NCI-H460 (cell line): ENCODE measurements at places on chromosomes 5 and 9. TPM values are rescaled to one million over a fixed set of nuclear protein-coding genes. Genes with fewer than 3 reads are reported as not detected.
A peak's percentile ranks its signal among the peaks of the same experiment; 100 is the strongest.

FAM13B gene
- 10.7 and 17.7 TPM in 2 replicates for total RNA-seq

CMYA5 gene
- 0.29 and 0.42 TPM in 2 replicates for total RNA-seq

LRSAM1 gene
- total RNA-seq: 16.1 and 19.0 TPM in 2 replicates

GABRG2 gene
- not detected in 2 replicates for total RNA-seq

KCNN2 gene
- 0.23 TPM in 1 of 2 replicates, not detected in the other for total RNA-seq

CKMT2 gene
- total RNA-seq: not detected in 2 replicates

IFNA21 gene
- not detected in 2 replicates for total RNA-seq

DNA sequence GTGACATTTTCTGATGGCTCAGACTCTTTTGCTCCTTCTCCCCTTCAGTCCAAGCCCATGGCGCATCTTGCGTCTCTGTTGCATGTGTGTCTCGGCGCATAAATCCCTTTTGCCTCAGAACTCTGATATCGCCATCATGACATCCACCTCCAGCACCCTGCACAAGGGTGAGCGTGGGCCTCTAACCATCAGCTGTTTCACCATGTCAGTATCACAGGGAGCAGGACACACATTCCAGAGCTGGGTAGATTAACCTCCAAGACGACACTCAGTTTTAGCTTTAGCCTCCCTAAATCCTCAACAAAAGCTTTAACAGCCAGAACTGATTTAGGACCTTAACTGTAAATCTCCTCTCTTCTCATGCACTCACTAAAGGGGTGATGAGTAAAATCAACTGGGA is 239.0 kb downstream of the EBF1 start:
- DNase-seq: no peak

- no peak for DNase-seq
These were observed 36.7 kb downstream of the ABLIM3 start for GRCh38 chr5:149177911-149178565.

DNA sequence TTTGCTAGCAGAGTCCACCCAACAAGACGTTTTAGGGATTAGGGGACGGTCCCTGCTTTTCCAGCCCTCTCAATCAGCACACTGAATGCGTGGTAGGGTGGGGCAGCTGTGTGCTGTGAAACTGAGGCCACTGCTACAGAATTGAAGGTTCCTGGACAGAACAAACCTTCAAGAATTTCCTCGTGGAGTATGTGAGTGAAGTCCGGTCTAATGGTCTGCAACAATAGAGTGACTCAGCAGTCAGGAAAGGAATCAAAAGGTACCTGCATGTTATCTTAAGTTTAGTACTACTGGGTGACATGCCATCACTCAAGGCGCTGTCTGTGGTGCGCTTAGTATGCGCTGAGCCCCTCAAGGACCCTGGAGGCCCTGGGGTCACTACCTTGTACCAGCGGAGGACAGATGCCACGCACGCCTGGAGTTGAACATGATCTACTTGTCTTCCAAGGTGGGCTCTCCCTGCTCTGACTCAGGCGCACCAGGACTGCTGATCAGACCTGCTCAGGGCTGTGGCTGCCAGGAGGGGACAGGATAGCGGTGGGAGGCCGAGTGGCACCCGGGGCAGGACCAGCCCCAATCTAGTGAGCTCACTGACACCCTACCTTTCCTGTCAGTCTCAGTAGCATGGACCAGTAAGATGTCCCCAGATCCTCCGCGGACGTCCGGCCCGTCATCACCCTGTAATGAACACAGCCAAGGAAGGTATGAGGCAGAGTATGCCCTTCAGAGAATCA is 50.5 kb downstream of the PRRT1B start:
- DNase-seq: no peak

- no peak for DNase-seq
These were observed 1428.2 kb downstream of the CDH12 start for GRCh38 chr5:21424907-21425306.

DNA sequence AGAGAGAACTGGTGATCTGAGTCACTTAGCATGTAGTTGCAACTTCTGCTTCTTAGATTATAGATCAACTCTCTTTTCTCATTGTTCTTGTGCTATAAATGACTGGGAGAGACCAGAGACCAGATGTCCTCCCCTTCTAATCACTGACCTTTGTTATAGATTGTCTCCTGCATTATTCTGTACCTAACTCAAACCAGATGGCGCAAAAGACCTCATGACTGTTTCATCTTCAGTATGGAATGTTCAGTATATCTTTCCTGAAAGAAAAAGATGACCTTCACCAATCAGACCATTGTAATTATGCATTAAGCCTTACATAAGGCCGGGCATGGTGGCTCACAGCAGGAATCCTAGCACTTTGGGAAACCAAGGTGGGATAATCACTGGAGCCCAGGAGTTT is 30.5 kb upstream of the ADAM19 start:
- no peak for DNase-seq

DNA sequence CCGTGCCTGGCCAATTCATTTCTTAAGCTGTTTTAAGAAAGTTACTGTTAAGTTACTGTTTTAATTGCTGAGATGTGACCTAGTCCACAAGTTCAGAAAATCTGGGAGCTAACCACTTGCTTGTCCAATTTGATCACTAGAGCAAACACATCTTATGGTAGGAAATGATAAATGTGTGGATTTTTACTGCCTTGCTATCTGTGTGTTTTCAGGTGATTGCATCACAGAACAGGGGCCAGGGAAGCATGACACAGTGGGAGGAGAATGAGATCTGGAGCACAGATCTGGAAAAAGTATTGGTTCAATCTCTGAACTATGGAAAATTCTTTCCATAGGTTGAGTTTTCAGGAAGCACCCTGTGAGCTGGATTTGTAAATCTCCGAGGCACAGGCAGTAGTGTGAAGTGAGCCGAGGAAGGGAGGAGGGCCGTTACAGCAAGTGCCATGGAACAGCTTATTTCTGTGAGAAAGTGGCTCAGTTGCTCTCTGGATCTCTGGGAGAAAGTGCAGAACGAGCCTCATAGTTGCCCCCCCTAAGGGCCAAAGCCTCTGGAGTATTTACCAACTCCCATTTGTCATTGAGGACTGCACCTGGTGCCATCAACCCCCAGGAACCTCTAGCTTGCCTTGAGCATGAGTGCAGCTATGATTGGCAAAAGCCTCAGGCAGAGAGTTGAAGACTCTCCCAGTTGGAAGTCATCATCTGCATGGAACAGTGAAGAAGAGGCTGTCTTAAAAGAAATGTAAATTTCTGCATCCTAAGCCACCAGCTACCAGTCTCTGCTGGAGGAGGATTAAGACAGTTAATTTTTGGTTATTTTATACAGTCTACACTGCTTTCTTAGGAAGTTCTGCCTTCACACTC is 161.8 kb upstream of the CLINT1 start:
- DNase-seq: peak; percentile 5

- DNase-seq: no peak
These were observed 403.7 kb upstream of the CCNG1 start for GRCh38 chr5:163033656-163034055.

- DNase-seq: peak; percentile 45
These were observed at the start of gene VAV2 for GRCh38 chr9:133991964-133992779. VAV2 (minus strand) TSS chr9:133992324; CDS start chr9:133992278, 46 bp downstream.

- DNase-seq: no peak
These were observed 121.4 kb downstream of the GNAQ start for GRCh38 chr9:77910194-77910621.

DNA sequence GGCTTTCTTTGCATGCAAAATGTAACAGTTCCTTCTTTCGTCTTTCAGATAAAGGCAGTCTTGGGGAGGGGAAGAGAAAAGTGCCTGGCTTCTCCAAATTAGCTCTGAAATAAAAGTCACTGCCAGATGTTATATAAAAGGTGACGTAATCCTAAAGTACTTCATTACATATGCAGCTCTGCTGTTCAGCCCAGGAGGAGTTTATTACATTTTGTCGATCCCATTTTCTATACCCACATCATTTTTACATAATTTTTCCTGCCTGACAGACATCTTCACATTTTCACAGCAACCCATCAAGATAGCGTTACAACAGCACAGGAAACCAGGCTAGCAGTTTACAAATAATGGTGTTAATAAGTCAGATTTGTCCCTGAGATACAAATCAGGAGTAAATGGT is 86.7 kb upstream of the SLC30A5 start:
- DNase-seq: no peak

GRCh38 chr5:56658972-56659371 is 156.4 kb upstream of the MAP3K1 start:
- no peak for DNase-seq

GRCh38 chr5:43061352-43062075 is 21.4 kb upstream of the ANXA2R start:
- no peak for DNase-seq

DNA sequence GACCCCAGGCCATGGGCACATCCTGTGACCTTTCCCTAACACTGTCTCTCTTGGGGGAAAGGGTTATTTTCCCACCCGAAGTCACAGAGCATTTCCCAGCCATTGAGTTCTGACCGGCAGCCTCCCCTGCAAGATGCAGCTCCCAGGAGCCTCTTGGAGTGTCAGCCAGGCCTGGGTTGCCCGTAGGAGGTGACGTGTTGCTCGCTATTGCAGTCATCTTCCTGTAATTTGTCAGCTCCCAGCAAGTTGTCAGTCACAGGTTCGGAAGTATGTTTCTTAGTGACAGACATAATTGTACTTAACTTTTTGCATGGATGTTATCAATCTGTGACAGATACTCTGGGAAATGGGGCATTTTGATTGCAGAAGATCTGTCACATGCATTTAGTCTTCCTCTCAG is 74.5 kb downstream of the MVB12B start:
- DNase-seq: no peak

GRCh38 chr5:6765612-6766525 is 52.6 kb downstream of the TENT4A start:
- peak; percentile 83 for DNase-seq

- no peak for DNase-seq
These were observed 1037.0 kb downstream of the NR2F1-AS1 start for GRCh38 chr5:92544036-92544435.

DNA sequence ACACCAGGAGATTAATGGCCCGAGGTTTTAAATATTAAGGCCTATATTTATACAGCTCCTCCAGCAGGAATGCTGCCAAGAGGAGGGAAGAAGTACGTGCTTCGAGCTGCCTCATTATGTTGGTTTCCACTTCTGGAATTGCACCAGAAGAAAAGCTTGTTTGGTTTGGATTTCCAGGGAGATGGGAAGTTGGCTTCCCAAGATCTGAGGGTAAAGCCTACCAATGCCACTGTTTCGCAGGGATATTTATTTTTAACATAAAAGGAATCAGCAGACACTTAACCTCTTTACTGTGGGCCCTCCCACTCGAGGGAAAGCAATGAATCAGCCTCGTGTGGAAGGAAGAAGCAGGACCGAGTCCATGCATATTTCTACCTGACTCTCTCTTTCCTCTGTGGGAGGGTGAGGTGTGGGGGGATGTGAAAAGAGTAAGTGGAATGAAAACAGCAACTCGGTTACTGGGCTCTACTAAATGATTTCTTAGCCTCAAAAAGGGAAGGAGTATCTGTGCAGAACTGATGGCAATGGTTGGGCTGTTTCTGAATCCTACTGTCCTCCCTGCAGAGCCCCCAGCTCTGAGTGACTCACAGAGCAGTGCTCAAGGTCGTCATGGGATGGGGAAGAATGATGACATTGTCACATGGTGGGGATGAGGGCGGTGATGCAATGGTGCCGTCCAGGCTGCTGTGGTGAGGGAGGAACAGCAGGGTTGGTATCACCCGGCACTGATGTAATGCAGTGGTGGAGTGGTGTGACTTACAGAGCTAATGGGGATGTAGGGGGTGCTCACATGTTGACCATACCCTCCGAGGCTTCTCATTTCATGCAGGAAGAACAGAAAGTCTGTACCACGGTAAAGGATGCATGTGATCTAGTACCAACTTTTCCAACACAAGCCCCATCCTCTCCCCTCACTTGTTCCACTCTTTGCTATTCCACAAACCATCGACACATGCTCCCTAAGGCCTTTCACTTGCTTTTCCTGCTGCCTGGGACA is 215.0 kb upstream of the PANK3 start:
- DNase-seq: no peak
